KBM-7 (cell line): ENCODE measurements at places on chromosomes 11 and 22.

DNA sequence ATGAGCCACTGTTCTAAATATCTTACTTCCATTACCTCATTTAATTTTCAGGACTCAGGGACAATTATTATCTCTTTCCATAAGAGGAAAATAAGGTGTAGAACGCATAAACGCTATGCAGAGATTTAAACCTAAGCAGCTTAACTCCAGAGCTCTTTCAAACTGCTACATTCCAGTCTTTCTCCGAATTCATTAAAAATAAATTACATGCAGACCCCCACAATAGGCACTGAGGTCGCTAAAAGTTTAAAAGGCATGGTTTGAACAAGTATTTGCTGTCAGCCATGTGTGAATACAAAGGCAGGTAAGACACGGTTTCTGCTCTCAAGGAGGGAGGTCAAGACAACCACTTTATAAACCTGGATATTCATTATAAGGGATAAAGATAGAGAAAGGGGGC, 983 bp downstream of the NARS2 start:
- no peak for DNase-seq

DNA sequence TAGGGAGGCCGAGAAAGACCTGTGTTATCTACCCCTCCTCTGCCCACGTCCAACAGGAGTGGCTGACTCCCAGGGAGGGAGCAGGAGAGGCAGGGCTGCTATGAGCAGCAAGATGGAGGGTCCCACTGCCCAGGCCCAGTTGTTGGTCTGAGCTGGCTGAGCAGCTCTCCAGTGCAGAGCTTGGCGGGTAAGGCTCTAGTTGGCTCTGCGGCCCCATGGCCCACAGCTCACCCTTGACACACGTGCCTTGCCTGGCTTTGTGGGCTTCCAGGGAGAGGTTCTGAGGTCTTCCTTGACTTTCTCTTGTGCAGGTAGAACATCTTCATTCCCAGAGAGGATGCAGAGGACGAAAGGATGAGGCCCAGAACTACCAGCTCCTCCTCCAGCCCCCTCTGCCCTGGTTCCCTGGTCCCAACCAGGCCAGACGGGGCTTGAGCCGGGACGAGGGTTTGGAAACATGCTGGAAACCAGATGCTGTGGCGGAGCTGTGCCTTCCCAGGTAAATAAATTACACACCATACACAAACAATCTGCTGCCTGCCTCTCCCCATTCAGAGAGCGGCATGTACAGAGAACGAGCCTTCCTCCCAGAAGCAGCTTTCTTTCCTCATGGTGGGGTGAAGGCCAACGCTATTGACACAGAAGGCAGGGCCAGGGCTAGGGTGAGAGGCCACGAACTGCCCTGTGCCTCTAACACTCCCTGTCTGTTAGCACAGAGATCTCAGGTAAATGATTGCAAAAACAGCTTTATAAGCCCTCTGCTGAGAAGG, 48.1 kb downstream of the DSCAML1 start:
- no peak for DNase-seq

DNA sequence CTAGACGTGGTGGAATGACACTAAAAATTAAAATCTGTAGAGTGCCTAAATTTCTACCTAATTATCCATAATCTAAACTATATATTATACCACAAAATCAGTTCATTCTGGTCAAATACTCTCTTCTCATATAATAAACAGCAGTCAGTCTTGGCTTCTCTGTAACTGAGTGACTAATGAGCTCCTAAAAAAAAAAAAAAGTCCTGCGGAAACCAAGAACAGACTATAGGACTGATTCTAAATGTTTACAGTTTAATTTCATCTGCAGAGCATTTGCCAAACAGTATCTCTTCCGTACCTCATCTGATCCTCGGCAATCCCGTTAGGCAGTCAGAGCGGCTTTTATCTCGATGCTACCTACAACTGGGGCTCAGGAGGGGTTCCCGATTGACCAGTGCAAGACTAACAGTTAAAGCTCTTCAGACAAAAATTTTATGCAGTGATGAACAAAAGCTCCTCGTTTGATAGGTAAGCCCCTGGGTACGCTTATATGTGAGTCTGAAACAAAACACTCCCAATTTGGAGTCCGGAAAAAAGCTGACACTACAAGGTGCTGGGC, 686 bp downstream of the KIF18A start:
- DNase-seq = no peak

GRCh38 chr11:57511741-57512430, 3.6 kb downstream of the SLC43A1 start:
- DNase-seq = no peak

DNA sequence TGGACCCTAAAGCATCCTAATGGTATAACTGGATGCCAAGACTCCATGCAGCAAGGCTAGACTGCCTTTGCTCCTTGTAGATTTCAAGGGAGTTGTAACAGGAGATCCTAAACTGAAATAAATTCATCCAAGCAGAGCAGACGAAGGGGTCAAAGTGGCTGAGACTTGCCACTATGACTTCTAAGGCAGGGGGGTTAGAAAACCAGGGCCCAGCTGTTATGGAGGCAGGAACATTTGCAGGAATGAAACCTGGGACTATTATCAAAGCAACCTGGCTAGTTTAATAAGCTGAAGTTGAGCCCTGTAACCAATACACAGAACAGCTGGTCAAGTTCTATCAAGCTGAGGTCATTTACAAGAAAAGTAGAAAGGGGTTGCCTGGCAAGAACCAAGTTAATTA, 122.2 kb upstream of the TRPC6 start:
- no peak for DNase-seq

DNA sequence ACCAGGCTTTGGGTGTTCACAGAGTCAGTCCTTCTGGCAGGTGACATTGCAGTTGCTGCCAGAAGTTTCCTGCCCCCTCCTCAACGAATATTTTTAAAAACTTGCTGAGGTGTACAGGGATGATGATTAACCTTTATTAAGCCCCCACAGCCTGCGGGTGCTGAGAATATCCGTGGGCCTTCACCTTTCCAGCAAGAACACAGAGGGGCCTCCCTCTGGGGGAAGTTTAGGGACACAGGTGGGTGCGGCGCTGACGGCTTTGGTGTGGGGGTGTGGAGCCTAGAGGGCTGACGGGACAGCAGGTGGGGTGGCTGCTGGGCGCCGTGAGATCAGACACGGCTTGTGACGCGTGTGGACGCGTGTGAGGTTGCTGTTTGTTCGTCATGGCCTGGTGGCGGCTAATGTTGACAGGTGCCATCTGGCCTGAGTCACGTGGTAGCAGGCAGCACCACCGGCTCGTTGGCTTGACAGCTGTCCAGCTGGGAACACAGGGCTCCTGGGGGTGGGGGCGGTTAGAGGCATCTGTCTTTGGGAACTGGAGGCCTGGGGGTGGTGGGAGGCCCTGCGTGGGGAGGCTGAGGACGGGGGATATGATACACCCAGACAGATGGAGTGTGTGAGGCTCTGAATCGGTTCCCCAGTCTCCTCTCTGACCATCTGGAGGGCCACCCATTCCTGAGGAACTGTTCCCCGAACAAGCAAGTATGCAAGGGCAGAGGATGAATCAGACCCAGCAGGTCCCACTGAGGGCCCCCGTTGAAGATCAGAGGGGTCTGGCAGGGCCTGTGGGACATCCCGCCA, 12.5 kb upstream of the LRRC10B start:
- DNase-seq = no peak

- DNase-seq = no peak
Measured at GRCh38 chr22:49140911-49141665, 686.6 kb downstream of the BRD1 start.

DNA sequence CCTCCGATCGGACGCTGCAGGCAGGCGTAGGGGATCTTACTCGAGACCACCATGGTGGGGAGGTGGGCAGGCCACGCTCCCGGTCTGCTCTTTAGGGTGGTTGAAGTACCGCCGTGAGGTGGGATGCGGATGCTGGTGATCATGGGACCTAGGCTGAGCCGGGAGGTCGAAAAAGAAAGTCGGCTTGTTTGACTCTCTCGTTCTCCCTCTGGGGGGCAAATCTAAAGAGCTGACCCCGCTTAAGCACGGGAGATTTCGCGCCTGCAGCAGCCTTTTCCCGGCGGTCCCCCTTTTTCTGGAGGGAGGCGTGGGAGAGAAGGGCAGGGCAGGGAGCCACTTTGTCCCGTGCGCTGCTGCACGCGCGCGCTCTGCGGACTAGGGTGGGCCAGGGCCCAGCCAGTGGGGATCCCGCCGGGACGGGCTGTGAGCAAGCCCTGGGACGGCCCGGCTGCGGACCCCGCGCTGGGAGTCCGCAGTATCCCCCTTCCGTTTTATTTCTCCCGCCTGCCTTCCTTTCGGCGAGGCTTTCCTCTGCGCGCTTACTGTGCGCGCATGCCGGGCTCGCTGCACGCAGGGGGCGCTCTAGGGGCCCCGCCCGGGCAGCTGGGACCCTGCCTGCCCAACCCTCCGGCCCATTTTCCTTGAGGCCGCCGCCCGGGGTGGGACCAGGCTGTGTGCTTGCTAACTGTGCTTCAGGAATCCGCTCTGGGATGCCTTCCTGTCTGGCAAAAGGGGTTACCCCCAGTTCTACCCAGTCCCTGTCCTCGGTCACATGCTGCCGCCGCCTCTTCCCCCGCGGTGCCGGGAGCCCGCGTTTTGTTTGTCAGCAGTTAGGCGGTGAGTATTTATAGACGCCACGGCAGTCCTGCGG, 81.0 kb downstream of the PRR5L start:
- peak; percentile 77 for DNase-seq

GRCh38 chr11:6391537-6392134, 1.4 kb downstream of the SMPD1 start:
- no peak for DNase-seq

DNA sequence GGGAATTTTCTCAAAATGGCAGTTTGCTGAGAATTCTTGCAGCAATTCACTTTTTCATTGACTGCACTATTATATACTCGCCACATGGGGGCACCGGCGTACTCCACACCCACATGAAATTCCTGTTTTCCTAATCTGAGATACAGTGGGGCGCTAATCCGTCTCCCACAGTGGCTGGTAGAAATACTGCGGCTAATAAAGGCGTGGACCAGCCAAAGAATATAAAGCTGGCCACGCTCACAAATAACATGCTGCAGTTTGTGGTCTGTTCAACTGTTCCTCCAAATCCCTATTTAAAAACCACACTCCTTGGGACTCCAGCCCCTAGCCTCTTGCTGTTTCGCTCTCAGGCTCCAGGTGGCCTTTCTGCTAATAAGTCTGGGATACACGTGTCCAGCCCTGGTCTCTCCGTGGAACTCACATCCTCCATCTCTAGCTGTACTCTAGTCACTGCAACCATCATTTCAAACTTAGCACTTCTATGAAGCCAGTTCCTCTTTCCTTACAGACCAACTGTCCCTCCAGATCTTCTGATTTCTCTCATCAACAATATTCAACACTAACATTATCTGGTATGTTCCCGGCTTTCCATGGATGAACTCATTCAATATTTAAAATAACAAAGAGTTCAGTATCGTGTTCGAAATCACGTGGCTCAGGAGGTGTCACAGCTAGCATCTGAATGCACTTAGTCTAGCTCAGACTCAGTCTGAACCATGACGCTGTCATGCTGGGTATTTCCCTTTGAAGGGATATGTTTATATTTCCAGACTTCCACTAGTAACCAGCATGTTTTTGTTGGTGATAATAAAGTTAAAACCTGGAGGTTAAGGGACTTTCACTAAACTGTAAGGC, 22.0 kb downstream of the TBRG1 start:
- peak; percentile 74 for DNase-seq

DNA sequence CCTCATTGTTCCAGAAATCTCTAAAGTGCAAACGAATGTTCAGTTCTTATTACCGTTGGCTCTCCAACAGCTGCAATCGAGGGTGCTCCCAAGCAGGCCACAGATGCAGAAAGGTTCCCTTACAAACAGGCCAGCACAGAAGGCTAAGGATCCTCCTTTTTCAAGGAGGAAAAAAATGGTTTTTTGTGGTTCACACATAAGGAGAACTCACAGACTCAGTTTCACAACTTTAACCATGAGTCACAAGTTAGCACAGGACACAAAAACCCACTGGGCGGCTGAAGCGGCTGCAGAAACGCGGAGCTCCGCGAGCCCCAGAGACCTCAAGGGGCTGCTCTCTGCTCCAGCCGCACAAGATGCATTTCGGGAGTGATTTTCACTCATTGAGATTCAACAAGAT, 98.2 kb upstream of the PRR5 start:
- DNase-seq = no peak

GRCh38 chr11:67270256-67271204, 4.3 kb downstream of the GRK2 start:
- peak; percentile 87 for DNase-seq

GRCh38 chr22:41479671-41480396, 10.9 kb downstream of the ACO2 start:
- no peak for DNase-seq

DNA sequence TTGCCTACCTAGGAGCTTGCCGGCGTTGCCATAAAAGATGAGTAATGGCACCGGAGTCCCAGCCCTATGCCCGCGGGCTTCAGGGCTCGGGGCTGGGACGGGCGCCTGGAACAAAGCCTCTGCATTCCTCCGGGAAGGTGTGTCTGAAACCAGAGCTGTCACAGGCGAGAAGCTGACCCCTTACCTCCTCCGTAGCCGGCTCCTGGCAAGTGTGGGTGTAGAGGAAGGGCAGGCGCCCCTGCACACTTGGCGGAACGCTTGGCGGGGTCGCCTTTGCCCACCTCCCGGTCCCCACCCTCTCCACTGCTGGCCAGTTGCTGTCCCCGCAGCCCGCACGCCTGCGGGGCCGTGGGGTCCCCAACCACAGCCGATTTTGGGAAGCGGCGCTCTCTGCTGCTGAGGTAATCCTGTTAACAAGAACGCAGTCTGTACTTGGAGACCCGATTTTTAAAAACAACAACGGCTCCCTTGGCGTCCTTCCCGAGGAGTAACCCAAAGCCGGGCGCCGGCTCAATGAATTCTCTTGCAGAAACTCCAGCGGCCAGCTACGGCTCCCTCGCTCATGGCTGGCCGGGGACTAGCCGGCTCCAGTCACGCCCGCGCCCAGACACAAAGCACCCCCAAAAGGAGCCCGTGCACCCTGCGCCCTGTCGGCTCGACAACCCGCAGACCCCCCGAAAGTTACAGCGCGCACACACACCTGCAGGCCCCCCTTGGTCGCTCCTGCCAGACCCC, 89.2 kb downstream of the PLEKHA7 start:
- DNase-seq = no peak

GRCh38 chr11:35082321-35083180, 56.4 kb upstream of the CD44 start:
- DNase-seq = peak; percentile 95

GRCh38 chr11:64131683-64132190, 34.2 kb downstream of the MACROD1 start:
- DNase-seq = no peak

DNA sequence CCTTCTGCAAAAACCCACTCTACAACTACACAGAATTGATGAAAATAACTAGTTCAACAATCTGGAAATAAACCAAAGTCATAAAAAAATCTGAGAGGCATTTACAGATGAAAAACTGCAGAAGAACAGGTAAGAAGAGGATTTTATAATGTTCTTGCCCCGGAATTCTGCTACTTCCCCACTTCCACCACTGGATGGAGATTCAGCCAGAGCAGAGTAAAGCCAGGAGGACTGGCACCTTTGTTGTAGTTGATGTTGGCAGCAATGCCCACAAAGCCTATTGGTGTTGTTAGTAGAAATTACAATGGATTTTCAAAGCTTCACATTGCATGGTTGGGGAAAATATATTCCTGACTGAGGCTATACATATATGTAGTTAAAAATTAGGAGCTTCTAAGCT, 640.2 kb downstream of the LRRC4C start:
- no peak for DNase-seq
